Spleen (tissue), 13 donors: ENCODE measurements at places on chromosomes 6 and 20. TPM values are rescaled to one million over a fixed set of nuclear protein-coding genes. Genes with fewer than 3 reads are reported as not detected.

- no peak for DNase-seq
These were observed 583.8 kb downstream of the CDH26 start for GRCh38 chr20:60541991-60542390.

DNA sequence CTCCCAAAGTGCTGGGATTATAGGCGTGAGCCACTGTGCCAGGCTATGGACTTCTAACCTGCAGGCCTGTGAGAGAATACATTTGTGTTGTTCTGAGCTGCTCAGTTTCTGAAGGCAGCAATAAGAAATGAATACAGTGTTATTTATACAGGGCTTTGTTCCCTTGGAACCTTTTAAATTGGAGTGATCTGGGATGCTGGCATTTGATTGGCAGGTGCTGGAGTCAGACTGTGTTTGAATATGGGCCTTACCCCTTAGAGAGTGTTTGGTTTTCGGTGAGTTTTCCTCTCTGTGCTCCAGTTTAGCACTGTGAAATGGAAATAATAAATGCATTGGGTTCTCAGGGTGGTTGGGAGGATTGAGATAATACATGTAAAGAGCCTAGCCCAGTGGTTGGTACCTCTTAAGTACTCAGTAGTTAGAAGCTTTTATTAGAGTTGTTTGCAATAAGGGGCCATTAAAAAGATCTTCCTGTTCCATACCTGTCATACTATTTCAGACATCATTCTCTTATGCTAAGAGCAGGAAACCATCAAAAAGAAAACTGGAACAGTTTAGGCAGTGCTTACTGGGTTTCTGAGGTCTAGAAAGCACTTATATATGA is 22.1 kb downstream of the BMP6 start:
- DNase-seq, result no peak

DNA sequence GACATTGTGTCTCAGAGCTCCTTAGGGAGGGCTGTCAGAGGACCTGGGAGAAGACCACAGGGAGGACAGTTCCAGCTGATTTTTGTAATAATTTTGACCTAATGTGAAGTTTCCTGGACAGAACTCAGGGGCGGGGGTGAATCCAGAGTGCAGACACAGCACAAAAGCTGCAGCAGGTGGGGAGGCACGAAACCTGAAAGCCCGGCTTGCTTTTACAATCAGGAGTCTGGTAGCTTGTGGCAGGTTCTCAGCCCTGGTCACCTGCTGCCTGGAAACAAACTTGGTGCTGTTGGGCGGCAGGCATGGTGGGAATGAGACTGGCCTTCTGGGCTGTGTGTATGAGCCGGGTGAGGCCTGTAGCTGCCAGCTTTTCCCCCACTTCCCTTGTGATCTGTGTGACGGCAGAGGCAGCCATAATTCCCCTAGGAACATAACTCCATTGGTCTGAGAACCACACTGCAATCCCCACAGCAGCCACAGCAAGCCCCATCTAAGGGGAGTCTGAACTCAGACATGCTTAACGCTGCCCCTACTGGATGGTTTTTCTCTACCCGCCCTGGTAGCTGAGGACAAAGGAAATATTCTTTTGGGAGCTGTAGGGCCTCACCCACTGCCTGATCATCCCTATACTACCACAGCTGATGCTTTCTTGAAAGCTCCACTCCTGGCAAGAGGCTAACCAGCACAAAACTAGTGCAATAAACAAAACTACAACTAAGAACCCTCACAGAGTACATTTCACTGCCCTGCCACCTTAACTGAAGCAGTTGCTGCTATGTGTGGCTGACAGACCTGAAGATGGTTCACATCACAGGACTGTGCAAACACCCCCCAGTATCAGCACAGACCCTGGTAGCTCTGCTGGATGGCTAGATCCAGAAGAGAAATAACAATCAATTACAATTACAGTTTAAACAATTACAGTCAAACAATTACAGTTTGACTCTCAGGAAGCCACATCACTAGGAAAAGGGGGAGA is 1055.1 kb upstream of the GJE1 start:
- DNase-seq, result no peak

DNA sequence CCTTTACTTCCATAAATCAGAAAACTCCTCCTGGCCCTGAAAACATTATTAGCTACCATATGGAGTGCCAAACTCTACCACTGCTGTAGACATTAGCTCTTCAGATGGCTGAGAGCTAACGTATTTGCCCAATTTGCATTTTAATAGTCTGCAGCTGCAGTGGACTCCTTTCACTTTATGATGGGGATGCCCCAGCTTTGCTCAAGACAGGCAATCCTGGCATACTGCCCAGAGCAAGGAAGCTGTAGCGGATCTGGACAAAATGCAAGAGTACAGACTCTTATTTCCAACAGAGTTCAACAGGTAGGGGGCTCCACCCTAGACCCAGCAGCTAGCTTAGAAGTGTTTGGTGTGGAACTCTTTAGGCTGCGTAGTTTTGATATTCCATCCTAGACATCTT is 246.7 kb downstream of the FOXC1 start:
- DNase-seq, result no peak

Gene MTO1
- 50.2 TPM for total RNA-seq

Gene FHL5
- total RNA-seq, result 3.4 TPM

GRCh38 chr20:8213270-8213669 is 81.2 kb downstream of the PLCB1 start:
- no peak for DNase-seq
